Fibroblast of skin of right biceps (primary cell): ENCODE measurements at places on chromosomes 1 and 21.

GRCh38 chr21:26736449-26736848, 108.8 kb downstream of the ADAMTS1 start:
- no peak for DNase-seq

- no peak for DNase-seq
Observed at GRCh38 chr1:189970331-189971230, 507.1 kb downstream of the BRINP3 start.

- no peak for DNase-seq
Observed at GRCh38 chr1:227124473-227124872, 184.4 kb downstream of the COQ8A start.

GRCh38 chr1:113283914-113284313, 106.4 kb upstream of the MAGI3 start:
- DNase-seq = no peak

DNA sequence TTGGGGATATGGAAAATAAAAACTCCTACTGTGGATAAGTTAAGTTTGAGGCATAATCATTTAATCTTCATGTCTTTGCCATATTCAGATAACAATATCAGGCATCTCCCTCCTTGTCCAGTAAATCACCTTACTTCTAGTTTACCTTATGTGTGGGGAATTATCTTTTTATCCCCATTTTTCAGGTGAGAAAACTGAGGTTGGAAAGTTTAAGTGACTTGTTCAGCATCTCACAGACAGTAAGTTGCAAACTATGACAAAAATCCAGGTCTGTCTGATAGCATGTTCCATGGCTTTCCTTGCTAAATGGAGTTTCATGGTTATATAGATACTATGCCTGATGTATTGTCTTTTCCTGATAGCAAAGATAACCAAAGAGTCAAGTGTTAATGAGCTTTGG, 79.7 kb downstream of the TMEM200B start:
- no peak for DNase-seq

DNA sequence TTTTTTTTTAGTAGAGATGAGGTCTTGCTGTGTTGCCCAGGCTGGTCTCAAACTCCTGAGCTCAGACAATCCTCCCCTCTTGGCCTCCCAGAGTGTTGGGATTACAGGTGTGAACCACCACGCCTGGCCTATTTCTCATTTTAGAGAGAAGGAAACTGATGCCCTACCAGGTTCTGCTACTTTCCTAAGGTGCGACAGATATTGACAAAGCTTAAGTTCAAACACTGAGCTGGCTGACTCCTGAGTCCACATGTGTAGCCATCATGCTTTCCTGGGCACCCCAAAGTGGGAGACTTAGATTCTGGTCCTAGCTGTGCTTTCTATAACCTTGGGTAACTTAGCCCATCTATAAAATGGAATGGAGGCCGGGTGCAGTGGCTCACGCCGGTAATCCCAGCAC, 5.1 kb upstream of the TMEM222 start:
- no peak for DNase-seq

DNA sequence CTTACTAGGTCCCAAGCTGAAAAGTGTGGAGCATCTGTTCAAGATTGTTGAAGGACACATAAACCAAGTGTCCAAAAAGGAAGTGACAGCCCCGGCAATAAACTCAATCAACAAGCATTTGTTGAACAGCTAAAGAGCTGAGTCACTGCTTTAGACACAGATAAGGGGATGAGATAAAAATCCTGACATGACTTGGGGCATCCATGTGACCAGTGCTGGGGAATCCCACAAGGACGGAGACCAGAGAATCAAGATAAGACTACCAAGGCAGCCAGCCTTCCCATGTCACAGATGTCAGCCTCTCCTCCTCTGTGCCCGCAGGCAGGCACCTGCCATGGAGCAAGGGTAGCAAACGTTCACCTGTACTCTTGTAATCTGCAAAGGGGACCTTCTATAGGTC, 118.6 kb upstream of the KAZN start:
- DNase-seq = peak; percentile 30

GRCh38 chr1:116203920-116204319, 92.7 kb downstream of the MAB21L3 start:
- DNase-seq = no peak

DNA sequence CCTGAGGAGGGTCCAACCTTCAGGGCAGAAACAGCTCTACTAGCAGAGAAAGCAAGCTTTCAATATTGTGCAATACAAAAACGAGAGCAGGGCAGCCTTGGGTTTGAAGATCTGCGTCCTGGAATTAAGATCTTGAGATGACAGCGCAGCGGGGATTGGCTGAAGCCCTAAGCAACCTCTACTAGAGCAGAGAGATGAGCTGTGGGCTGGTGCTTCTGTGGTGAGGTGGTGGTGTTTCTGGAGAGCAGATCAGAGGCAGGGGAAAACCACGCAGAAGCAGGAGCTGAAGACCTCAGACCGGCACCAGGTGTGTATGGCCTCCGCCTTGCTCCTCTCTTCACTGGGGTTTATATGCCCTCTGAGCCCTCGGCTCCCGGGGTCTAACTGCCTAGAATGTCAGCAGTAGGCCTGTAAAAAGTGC, 12.5 kb downstream of the TRAF3IP3 start:
- no peak for DNase-seq

GRCh38 chr1:58487002-58487401, 59.5 kb downstream of the OMA1 start:
- no peak for DNase-seq

DNA sequence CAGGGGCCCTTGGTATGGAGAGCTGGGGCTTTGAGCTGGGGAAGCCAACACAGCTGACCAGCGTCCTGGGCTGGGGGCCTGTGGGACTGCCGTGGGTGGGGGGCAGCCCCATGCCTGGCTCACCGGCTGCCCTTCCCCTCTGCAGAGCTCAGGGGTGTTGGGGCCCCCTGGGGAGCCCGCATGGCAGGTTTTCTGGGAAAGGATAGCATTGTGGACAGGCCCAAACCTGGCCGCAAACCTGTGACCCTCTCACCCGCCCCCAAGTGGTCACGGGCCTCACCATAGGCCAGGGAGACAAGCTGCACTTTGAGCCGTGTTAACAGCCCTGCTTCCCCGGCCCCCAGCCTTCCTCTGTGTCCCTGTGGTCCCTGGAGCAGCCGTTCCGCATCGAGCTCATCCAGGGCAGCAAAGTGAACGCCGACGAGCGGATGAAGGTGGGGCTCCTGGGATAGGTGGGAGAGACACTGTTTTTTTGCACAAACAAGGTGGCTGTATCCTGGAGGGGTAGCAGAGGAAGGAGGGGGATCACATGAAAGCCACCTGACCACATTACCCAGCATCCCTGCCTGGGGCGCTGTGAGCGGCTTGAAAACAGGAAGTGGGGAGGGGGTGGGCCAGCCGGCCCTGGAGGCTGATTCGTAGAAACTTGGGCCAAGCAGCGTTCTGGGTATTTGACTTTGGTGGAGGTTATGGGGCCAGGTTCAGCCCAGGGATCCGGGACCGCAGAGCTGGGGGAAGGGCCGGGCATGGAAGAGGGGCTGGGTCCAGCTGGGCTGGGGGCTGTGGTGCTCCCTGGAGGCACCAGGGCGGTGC, 65.9 kb downstream of the PIK3CD start:
- peak; percentile 39 for DNase-seq

- no peak for DNase-seq
Observed at GRCh38 chr1:15525050-15526020, 1.3 kb upstream of the DNAJC16 start.

GRCh38 chr1:168628807-168629206, 52.4 kb downstream of the XCL1 start:
- peak; percentile 89 for DNase-seq

DNA sequence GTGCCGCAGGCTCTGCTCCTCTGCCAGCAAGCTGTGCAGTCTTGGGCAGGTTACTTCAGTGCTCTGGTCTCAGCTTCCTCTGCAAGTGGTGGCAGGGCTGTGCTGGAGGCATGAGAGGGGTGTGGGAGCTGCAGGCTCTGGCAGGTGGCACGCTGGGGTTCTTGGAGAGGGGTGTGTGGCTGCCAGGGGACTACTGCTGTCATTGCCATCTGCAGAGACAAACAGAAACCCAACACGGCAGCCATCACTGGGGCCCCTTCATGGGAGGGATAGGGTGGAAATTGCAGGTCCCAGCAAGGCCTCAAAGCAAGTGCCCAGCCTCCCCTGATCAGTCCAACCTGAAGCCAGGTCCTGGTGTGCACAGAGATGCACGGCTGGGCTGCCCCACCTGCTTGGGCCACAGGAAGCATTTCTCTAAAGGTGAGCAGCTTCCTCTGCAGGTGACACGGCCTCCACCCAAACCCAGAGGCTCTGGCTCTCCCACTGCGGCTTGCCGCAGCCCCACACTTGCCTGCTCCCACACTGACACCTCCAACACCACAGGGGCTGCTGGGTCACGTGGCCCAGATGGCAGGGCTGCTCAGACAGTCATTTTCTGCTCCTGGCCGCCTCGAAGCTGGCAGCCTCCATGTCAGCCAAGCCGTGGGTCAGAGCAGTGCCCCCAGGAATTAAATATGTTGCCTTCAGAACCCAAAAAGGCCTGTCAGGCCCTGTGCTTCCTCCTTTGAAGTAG, 4.1 kb upstream of the COL6A2 start:
- no peak for DNase-seq

DNA sequence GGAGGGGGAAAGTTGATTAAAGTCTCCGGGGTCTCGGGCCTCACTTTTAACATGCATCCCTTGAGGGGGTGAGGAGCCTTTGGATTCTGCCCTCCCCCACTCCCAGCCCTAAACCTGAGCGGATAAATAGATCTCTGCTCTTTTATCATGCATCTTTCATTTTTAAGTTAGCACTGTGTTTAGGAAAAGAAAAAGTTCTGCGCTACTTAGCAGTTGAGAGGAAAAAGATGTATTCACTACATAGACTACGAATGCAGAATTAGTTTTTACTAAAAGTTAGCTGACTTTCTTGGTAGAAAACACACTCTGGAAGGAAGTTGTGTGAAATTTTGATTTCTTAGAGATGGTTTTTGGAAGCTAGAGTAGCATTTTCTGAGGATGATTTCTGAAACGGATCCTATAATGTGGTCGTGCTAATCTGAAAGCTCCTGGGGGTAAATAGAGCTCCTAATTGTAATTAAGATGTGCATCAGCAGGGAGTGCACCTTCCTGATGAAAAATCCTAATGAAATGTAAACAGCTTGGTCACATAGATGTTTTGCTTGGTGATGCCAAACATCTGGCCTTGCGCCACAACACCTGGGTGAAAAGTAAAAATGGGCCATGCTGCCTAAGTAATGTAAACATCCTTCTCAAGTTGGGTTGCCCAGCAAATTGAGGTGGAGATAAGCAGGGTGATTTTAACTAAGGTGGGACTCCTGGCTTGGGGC, 1.8 kb downstream of the ROR1 start:
- DNase-seq = no peak

GRCh38 chr1:154157520-154158306, 2.8 kb upstream of the NUP210L start:
- DNase-seq = no peak

GRCh38 chr1:171740987-171741871, 636 bp downstream of the VAMP4 start:
- DNase-seq = peak; percentile 38

GRCh38 chr1:205575294-205575885, 56.4 kb downstream of the ELK4 start:
- DNase-seq = no peak

DNA sequence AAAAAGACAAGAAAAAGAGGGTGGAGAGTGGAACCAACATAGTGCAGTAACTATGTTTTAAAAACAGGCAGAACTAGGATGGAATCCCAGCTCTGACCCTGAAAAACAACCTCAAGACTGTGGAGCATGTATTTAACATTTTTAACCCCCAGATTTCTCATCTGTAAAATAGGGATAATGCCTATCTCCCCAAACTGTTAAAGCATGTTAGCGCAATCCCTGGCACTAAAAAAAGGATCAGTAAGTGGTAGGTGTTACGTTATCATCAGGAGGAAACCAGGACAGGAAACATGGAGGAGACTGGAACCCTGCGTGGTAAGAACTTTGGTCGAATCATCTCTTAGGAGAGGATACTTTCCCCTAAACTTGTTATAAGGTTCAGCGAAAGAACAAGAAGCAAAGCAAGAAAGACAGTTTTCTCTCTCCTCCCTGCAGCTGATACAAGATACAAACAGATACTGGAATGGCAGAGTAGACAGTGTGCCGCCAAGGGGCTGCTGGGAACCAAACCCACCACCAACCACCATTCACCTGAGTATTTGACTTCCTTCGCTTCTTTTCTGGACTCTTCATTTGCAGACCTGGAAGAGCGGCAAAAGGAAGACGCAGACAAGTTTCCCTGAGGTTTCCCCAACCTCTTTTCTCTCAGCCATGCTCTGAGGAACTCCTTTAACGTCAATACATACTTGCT, 991 bp downstream of the PYGO2 start:
- no peak for DNase-seq

DNA sequence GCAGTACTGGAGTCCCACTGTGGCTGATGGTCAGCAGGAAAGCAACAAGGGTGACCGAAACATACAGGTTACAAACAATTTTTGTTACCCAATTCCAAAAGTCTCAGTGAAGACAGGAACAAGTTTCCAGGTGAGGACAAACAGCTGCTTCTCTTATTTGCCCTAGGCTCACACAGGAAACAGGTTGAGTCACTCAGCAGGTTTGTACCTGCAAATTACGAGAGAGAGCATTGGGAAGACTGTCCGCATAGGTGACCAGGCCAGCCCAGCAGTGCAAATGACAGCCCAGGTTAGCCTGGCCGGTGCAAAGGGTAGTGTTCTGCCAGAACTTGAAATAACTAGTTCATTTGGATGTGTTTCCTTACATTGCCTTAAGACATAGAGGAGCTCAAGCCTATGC, 40.0 kb upstream of the DSCAM start:
- DNase-seq = no peak

DNA sequence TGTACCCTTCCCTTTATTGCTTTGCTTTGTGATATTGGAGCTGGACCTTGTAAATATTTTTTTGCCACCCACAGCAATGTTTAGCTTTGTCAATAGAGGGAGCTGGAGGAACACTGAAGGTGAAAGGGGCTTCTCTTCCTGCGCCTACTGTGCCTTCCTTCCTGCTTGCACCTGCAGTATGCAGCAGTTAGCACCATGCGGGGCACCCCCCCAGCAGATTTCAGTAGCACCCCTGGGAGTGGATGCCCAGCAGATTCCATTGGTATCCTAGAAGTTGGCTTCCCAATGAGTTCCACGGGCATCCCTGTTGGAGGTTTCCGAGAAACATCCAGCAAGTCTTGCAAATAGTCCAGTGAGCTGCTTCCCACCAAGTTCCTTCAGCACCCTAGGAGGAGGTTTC, 25.6 kb downstream of the S100A10 start:
- peak; percentile 52 for DNase-seq
